Stimulated activated CD4-positive, alpha-beta T cell treated with anti-CD3 and anti-CD28 coated beads, Interleukin-2, amount 100 ng/mL, for 4 hours (primary cell): ENCODE measurements at places on chromosomes 16 and 17.

- DNase-seq: no peak
Observed at GRCh38 chr17:528253-528652, 175.6 kb upstream of the RPH3AL start.

DNA sequence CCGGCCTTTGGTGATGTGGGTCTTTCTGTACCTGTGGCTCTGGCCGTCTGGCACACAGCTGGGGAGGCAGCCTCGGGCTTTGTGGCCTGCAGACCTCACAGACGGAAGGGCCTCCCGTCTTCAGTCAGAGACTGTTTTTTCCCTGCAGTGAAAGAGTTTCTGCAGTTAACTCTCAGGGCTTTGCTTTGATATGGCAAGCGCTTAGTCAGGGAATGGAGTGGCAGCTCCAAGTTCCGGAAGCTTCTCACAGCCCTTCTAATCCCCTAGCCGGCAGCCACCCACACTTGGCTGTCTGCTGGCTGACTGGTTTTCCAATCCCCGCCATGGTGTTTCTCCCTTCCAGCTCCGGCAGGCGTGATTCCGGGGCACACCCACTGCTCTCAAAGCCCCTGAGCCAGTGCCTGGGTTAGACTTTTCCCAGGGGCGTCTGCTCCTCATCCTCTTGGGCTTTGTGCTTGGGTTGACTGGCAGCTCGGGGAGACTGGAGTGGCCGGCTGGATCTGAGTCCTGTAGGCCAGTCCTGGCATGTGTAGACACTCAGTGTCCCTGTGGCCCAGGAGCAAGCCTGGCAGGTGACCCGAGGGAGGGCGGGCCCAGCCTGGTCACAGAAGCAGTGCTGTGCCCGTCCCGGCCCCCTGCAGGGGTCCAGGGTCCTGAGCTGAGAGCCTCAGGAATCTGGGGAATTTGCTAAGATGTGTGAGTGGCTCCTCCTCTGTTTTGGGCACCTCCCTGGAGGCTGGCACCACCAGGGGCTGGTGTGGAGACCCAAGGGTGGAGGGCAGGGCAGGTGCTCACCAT is 29.9 kb downstream of the BAIAP2 start:
- no peak for DNase-seq

DNA sequence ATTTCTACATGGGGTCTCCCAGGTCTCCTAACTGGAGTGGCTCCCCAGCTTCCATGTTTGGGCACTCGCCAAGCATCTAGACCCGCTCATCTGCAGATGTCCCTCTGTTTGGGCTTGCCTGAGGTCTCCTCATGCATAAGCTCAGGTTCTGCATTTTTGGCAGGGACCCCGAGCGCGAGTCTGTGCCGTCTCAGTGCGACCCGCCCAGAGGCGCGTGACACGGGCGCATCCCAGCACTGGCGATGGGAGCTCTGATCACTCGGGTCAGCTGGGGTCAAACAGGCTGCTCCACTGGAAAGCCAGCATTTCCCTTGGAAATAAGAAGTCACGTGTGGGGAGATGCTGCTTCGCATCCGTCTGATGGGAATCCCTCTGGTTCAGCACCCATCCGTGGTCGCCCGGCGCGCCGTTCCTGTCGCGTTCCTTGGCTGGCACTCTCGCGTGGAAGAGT is 56.9 kb upstream of the FASN start:
- DNase-seq: no peak

GRCh38 chr16:1712791-1713261 is 6.8 kb downstream of the MAPK8IP3 start:
- DNase-seq: no peak

- no peak for DNase-seq
Observed at GRCh38 chr17:80158846-80159245, 11.0 kb upstream of the CARD14 start.

- DNase-seq: peak; percentile 52
Observed at GRCh38 chr17:56592487-56593085, 913 bp upstream of the NOG start.

- DNase-seq: no peak
Observed at GRCh38 chr16:85328676-85329058, 216.4 kb upstream of the CIBAR2 start.
